ENCODE measurements at places on chromosomes 1 and 21.

GRCh38 chr1:56538532-56538931 lies 40.8 kb downstream of the PLPP3 start:
- DNase-seq = no peak

- DNase-seq = no peak
Observed at GRCh38 chr1:151364996-151365395, 7.5 kb downstream of the SELENBP1 start.

- DNase-seq = no peak
Observed at GRCh38 chr1:22166439-22166838, 23.5 kb upstream of the WNT4 start.

DNA sequence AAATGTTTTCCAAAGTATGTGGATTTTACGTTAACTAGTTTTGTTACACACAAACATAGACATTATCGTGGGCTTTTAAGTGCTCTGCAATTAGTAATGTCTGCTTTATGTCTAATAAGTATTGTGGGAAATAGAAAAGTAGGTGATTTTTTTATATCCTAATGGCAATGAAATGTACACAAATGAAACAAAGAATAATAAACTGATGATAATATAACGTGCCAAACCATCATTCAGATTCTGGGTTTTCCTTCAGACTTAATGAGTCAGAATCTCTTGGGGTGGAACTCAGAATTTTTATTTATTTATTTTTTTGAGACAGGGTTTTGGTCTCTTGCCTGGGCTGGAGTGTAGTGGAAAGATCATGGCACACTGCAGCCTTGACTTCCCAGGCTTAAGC lies 2.0 kb downstream of the TMEM183A start:
- DNase-seq = no peak

- DNase-seq = no peak
Observed at GRCh38 chr1:83999316-83999819, 436 bp upstream of the TTLL7 start.

DNA sequence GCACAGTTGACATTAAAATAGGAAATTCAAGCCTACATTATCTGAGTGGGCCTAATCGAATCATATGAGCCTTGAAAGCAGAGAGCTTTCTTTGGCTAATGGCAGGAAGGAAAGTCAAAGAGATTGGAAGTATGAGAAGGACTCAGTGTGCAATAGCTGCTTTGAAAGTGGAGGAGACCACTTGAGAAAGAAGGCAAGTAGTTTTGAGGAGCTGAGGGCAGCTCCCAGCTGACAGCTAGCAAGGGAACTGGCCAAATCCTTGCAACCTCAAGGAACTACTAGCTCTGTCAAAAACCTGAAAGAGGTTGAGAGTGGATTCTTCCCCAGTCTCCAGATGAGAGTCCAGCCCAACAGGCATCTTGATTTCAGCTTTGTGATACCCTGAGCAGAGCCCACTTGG lies 149.0 kb upstream of the CACYBP start:
- no peak for DNase-seq

DNA sequence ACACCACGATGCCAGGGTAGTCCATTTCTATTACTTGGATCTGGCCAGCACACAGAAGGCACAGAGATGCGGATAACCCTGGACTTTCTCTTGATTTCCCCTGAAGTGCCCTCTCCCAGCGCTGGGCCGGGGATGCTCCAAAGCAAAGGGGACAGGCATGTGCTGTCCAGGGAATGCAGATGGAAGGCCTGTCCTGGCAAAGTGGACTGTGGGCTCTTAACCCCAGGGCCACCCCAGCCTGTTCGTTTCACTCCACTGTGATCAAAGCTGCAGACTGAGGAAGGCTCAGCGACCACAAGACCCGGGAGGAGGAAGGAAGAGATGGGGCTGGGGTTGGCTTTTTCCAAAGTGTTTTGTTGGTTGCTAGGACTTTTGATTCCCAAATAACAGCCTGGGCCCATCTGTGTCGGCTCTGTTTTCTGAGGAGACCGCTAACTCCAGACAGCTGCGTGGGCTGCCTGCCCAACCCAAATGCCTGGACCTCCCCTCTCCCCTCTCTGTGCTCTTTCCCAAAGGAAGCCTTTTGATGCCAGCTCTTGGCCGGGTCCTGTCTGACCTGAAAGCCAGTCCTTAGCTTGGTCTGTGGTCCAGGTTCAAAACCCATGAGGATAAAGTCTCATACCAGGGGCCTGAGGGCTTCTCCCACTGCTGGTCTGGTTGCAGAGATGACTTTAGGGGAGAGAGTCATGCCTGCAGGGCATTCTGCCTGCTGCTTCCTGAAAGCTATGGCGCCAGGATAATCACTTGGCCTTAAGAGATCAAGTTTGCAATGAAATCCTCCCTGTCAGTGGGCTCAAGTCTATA lies 119.6 kb upstream of the CD34 start:
- no peak for DNase-seq

DNA sequence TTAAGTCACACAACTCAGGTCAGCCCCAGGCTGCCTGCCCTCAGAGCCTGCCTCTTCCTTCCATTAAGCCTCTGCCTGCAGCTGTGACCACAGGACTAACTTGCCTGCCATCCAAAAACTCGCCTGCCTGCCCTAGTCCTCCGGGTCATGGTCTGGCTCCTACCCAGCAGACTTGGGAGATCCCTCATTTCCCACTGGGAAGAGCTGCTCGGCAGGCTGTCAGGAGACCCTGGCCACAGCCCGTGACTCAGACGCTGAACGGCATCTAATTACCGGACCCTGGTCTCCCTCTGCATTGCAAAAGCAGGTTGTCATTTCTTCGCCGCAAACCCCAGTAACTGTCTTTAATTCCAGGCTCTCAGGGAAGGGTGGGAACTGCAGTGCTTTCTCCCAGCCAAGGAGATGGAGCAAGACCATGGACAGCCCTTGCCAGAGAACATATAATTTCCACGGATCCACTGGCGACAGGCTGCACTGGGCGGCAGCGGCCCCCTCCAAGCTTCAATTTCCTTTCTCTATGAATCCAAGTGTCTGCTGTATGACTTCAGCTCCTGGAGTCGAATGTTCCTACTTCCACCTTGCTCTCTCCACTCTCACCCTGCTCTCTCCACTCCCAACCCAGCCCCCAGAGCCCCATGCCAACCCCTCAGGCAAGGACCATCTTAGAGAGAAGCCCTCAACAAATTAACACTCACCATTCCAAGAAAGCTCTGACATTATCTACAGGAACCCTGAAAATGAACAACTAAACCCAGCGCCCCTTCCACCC lies 20.4 kb downstream of the OLFML2B start:
- DNase-seq = no peak

DNA sequence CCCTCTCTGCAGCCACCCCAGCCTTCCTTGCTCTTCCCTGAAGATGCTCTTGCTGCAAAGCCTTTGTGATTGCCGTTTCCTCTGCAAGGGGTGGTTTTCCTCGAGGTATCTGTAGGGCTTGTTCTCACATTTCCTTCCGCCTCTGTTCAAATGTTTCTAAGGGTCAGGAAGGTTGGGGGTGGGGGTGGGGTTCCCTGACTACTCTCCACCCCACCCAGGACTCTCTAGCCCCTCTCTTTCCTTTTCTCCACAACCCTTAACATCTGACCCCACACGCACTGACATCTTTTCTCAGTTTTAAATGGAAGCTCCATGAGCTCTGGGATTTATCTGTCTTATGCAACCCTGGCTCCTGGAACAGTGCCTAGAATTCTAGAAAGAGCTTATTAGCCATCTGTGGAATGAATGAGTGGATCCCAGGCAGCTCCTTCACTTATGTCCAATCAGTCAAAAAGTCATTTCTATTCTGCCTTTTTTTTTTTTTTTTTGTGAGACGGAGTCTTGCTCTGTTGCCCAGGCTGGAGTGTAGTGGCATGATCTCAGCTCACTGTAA lies 27.3 kb upstream of the ZNF362 start:
- DNase-seq = no peak

DNA sequence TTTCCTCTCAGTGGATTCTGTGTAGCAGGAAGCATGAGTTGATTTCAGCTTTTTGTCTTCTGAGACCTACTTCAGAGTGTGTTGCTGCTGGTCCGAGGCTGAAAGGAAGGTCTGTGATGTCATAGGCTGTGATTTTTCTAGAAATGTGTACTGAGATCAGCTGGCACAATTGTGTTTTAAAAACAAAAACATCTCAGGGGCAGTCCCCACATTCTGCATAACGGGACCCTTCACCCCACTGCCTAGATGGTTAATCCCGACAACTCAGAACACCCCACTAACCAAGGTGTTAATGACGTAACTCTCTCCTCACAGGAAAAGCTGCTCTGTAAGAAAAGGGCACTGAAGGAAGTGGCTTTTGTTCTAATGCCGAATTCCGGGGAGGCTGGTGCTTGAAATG lies 59.8 kb upstream of the PPP2R5A start:
- DNase-seq = no peak

DNA sequence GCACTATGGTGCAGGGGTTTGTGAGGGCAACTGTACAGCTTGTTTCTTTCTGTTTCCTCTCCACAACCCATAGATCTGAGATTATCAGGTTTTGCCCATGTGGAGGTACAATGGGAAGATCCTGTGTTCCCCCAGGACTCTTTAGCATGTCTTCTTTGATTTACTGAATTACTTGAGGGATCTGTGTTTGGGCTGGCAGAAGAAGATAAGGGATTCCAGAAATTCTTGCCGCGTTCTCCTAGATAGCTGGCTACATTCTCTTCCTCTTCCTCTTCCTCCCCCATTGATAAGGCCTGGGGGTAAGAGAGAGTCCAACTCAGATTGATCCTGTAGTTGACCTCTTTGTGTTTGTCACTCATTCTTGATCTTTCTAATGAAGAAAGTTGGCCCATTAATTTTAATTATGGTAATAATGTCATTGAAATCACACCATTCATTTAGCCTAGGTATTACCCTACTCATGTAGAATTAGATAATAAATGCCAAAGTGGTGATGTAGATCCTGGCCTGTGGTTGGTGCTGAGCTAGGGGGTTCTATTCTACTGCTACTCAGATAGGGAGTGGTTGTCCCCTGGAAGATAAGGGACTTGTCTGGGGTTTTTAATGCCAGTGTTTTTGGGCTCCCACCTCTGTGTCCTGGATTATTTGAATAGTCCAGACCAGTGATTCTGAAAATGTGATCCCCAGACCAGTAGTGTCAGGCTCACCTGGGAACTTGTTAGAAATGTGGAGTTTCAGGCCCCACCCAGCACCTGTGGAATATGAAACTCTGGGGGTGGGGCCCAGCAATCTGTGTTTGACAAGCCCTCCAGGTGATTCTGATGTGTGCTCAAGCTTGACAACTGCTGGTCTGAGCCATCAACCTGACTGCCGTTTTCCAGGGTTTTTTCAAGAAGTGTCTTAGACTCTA lies 122.2 kb downstream of the NOS1AP start:
- no peak for DNase-seq

GRCh38 chr1:77539519-77540142 lies 142.8 kb downstream of the ZZZ3 start:
- no peak for DNase-seq

DNA sequence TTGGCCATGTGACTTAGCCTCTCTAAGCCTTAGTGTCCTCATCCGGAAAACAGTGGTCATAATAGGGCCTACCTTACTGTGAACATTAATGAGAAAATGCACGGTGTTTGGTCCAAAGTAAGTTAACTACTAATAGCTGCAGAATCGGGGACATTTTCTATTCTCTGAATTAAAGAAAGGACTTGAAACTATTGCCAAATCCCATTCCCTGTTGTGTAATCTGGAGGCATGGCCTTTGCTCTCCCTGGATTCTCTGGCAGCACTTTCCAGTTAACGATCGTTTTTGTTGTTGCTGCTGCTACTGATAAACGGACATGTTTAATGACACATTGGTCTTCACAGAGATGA lies 30.5 kb downstream of the FMO4 start:
- DNase-seq = no peak

GRCh38 chr21:17798796-17799195 lies 20.4 kb downstream of the C21orf91 start:
- no peak for DNase-seq

GRCh38 chr1:178870944-178871343 lies at the start of gene ANGPTL1:
Gene ANGPTL1, minus strand, starts transcription at chr1:178871077. Its CDS starts 5,301 bp downstream, at chr1:178865776.
- no peak for DNase-seq

GRCh38 chr1:162196387-162196786 lies 126.9 kb downstream of the NOS1AP start:
- no peak for DNase-seq

GRCh38 chr1:201905234-201905890 lies 16.7 kb downstream of the SHISA4 start:
- no peak for DNase-seq

DNA sequence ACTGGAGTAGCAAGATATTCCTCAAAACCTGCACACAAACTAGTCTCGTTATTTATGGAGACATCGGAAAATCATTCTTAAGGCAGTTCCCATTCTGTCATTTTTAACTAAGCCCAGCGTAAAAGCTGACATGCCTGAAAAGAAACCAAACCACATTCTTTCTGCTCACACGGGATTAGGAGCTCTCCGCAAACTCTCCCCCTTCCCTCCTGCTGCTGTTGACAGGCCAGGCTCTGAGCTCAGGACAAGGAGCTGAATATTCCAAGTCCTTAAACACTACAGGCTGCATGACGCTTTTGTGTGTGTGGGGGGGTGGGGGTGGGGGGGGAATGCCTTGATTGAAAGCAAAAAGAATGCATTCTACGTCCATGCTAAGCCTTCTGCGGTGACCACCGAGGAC lies 5.2 kb downstream of the OLIG1 start:
- no peak for DNase-seq

DNA sequence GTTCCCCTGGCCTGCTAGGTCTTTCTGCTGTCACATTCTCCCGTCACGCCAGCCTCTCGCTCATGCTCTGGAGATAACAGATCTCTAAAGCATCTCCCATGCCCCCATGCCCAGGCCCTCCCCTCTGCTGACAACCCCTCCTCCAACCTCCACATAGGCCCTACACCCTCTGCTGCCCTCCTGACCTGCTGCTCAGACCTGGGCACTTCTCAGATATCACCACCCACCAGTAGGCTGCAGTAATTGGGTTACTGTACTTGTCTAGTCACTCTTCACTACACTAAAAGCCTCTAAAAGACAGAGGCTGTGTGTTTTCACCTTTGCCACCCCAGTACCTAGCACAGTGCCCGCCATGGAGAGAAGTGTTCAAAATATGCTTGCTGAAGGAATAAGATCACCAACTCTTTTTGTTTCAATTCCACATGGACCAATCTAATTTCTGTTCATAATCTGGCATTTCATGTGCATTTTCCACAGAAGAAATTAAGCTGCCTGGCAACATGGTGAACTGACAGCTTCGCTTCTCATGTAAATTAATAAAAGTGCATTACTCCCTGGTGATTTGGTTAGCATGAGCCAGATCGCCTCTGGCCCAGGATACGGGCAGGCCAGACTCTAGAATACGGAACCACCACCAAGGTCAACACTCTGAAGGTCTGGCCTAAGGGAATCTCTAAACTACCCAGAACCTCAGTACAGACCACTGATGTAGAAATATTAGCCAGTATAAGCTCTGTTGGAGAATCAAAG lies 20.7 kb downstream of the LBR start:
- no peak for DNase-seq

DNA sequence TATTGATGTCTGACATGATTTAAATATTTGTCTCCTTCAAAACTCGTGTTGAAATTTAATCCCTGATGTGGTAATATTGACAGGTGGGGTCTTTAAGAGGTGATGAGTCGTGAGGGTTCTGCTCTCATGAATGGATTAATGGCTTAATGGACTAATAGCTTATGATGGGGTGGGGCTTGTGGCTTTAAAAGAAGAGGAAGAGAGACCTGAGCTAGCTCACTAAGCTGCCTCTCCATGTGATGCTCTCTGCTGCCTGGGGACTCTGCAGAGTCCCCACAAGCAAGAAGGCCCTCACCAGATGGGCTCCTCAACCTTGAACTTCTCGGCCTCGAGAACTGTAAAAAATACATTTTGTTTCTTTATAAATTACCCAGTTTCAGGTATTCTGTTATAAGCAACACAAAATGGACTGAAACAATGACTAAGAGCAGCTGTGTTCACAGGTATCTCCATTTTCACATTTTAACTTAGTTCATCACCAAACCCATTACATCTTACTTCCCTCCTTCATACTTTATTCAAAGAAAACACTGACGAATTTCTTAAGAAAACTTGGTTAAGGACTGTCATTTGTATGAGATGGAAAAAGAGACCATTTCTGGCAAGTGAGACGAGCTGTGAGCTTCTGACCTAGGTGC lies 12.1 kb upstream of the AIM2 start:
- DNase-seq = no peak

All from stimulated activated CD4-positive, alpha-beta T cell treated with anti-CD3 and anti-CD28 coated beads, Interleukin-1b, Interleukin-23, amount 100 ng/mL, for 4 hours (primary cell).